GDM1 (cell line): ENCODE measurements at places on chromosomes 1 and 21.

GRCh38 chr1:203098914-203099520, 13.2 kb upstream of the MYOG start:
- no peak for DNase-seq

DNA sequence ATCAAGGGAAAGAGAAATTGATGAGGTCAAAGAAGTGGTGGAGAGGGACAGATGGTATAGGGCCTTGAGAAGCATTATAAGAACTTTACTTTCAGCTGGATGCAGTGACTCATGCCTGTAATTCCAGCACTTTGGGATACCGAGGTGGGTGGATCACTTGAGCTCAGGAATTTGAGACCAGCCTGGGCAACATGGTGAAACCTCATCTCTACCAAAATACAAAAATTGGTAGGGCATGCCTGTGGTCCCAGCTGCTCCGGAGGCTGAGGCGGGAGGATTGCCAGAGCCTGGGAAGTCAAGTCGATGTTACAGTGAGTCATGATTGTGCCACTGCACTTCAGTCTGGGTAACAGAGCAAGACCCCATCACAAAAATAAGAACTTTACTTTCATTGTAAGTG, 5.7 kb downstream of the TMEM50A start:
- no peak for DNase-seq

GRCh38 chr1:27026621-27027574, 14.2 kb upstream of the TENT5B start:
- no peak for DNase-seq

DNA sequence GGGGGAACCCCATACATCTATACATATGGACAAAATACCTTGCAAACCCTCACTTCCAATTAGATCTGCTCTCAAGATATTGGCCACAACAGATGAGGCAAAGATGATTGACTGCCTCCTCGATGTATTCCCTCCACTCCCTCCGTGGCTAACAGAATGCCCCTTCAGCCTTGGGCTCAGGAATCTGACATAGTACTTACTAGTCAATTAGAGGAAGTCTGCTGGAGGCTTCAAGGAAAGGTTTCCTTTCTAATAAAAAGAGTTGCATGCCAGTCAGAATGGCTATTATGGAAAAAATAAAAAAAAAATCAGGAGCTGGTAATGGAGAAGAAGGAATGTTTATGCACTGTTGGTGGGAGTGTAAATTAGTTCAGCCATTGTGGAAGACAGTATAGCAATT, 90.4 kb upstream of the VAV3 start:
- no peak for DNase-seq

DNA sequence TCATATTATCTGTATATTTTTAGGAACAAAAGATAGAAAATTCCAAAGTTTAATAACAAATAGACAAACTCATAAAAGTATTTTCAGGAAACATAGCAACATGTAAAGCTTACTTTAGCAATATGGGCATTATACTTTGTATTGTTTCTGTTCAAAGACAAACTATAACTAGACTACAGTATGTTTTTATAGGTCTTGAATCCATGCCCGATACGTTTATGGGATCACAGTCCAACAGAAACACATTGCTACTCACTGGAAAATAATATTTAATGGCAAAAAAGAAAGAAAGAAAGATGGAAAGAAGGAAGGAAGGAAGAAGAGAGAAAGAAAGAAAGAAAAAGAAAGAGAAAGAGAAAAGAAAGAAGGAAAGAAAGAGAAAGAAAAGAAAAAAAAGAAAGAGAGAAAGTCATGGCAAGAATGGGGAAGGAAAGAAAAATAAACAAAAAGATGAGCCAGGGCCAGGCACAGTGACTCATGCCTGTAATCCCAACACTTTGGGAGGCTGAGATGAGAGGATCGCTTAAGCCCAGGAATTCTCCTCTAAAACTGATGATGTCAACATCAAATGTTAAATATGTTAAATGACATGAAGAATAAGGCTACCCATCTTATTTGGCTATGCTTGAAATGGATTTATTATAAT, 32.7 kb downstream of the TM2D1 start:
- no peak for DNase-seq

DNA sequence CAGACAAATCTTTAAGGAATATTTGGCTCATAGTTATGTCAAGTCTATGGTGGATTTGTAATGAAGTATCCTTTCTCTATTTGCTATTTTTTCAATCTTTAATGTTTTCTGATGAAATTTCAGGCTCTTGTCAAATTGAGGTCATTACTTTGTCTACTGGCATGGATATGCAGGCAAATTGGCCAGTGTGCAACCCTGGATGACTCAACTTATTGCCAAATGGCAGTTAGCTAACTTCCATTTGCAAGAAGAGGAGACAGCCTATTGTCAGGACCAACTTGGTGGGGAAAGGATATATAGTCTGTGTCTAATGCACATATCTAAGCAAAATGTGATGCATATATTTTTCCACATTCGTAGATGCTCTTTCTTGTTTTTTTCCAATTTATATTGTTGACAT, 530.5 kb downstream of the PTBP2 start:
- DNase-seq, result no peak

DNA sequence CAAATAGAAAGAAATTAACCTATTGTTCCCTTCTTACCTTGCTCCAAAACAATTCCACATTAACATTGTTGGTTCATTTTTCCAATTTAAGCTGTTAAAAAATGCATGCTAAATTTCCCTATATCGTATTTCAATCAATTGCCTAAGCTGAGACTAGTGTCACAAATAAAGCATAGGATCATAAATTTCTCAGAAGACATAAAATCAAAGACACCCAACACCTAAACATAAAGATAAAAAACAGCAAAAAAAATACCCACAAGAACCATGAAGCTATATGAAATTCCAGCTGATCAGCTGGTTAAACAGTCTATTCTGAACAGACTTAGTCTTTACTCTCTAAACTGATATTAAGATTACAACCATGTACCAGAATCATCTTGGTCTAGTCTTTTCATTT, 32.3 kb downstream of the ACBD6 start:
- DNase-seq, result no peak

DNA sequence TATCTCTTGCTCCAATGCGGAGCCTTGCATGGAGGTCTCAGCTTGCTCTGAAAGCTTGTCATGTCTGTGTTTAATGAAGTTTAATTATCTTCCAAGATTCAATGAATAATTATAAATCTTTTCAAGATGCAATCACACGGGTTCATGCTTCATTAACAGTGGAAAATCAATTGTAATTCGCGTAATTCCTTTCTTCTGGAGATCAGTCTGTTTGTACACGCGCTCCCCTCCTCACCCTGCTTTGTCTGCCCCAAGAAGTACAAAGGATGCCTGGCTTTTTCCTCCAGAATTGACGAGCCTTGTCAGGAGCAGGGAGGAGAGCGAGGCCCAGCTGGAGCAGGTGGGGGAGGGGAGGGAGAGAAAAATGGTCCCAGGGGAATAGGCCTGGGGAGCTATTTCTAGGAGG, 65.0 kb upstream of the DISP3 start:
- no peak for DNase-seq

DNA sequence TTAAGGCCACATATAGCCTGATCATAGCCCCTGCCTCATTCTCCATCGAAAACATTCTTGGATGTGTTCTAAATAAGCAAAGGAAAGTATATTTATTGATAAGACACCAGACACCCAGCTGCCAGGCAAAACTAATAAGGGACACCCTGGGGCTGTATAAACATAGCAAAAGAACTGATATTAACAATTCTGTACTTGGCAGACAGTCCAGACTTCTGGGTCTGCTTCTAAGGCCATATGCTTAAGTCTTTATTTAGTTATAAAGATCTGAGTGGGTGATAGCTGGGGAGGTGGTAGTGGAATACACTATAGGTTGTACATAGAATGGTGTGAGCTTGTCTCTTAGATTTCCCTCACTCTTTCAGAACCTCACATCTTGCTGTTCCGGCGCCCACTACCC, 3.9 kb downstream of the CKS1B start:
- no peak for DNase-seq

- no peak for DNase-seq
Observed at GRCh38 chr1:112387807-112388206, 8.2 kb upstream of the CTTNBP2NL start.

DNA sequence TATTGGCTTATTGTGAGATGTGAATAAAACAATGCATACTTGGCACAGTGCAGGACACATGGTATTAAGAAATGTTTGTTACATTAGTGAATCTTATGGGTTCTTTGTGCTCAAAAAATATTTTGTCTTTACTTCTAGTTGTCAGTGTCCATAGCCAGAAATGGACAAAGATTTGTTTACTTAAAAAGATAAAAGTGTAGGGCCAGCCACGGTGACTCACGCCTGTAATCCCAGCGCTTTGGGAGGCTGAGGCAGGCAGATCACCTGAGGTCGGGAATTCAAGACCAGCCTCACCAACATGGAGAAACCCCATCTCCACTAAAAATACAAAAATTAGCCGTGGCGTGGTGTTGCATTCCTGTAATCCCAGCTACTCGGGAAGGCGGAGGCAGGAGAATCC, 654.6 kb upstream of the NEGR1 start:
- no peak for DNase-seq

- DNase-seq, result no peak
Observed at GRCh38 chr1:234001817-234002216, 97.3 kb downstream of the SLC35F3 start.

GRCh38 chr1:184597650-184598357, 156.9 kb downstream of the EDEM3 start:
- no peak for DNase-seq

- DNase-seq, result no peak
Observed at GRCh38 chr1:24286246-24287010, 32.7 kb upstream of the GRHL3 start.
